ENCODE measurements at places on chromosomes 16 and 17.

- DNase-seq, result no peak
Measured at GRCh38 chr16:17448640-17449638, 21.8 kb downstream of the XYLT1 start.

DNA sequence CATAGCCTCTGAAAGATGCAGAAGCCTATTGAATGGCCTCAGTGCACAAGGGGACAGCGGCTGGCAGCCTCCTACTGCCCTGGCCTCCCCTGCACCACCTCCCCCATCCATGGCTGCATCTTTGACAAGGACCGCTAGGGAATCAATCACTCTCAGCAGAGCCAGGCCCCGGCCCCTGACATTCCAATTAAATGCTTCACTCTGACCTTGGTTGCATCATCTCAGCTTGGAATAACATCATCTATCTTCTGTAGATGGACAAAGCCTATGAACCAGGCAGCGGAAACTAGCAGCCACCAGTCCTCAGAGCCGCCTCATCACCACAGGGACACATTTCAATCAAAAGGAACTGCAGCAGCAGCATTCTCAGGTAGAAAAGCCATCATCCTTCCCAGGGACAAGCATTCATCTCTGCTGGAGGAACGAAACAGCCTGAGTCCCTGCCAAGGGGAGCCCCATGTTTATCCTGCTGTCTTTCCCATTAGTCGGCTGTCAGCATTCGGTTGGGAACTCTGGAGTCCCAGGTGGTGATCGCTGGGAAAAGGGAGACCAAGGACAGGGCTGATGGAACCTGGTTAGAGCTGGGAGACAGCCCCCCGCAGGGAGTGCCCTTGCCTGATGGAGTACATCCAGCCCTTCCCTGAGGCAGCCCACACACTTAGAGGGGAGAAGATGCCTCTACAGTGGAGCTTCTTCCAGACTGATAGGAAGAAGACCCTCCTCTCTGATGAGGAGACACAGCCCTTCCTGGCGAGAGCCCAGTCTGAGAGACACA lies 11.5 kb upstream of the TMEM132E start:
- no peak for DNase-seq

GRCh38 chr16:35184356-35184870 lies 1725.0 kb downstream of the TP53TG3F start:
- no peak for DNase-seq

GRCh38 chr16:10587622-10588021 lies 7.2 kb upstream of the EMP2 start:
- no peak for DNase-seq

DNA sequence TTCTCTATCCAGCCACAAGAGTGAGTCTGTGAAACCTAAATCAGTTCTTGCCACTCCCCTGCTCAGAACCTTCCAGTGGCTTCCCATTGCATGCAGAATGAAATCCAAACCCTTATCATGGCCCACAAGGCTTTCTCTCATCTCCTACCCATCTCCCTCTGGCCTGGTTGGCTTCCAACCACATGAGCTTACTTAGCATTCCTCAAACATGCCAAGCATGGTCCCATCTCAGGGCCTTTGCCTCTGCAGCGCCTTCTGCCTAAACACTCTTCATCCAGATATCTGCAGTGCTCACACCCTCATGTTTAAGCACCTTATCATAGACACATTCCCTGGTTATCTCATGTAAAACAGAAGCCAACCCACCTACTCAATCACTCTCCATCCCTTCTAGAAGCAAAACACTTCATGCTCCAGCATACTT lies 15.5 kb downstream of the TK2 start:
- no peak for DNase-seq

DNA sequence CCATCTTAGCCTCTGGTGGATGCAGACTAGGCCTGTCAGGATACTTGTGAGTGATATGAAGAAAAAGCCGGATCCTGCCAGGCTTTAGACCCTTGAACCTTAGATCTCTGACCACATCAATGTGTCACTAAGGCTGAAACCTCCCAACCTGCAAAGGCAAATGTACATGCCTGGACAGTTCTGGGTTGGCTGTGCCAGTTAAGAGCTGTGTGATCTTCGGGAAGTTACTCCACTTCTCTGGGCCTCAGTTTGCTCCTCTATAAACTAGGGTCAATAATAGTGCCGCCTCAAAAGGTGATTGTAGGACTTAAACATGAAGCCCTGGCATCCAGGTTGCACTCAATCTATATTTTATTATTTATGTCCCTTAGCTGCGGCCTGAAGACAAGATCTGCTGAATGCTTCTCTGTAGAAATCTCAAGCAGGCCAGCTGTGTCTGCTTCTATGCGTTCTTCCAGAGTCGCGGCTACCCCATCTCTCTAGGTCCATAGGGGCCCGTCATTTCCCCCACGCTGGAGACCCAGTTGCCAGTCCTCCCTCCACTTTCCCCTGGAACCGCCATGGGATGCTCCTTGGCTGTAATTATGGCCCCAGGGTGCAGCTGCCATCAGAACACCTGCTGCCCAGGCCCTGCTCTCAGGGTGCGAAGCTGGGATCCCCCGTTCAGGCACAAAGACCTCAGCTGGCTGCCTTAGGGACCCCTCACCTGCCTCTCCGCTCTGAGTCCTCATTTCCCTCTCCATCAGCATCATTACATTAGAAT lies 50.2 kb downstream of the AKAP1 start:
- DNase-seq, result no peak
